ENCODE measurements at places on chromosomes 6 and 20.

GRCh38 chr6:34227761-34228421 lies 8.8 kb upstream of the HMGA1 start:
- no peak for DNase-seq

DNA sequence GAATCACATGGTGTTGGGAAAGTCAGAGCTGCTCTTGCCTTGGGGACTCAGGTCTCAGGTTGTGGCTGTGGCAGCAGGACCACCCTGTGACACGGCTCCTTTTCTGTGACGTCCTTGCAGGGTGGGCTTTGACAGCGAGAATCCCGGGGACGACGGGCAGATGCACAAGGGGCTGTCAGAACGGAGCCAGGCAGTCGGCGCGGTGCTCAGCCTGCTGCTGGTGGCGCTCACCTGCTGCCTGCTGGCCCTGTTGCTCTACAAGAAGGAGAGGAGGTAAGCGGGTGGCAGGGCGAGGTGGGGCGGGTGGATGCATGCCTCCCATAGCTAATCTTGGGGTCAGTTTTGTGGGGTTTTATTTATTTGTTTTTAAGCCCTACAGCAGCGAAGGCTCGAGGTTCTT lies 19.2 kb upstream of the SLC22A1 start:
- DNase-seq: no peak

GRCh38 chr6:166411721-166412151 lies 29.0 kb upstream of the MPC1 start:
- no peak for DNase-seq

- DNase-seq: peak; percentile 27
Measured at GRCh38 chr6:85460921-85461797, 11.3 kb downstream of the NT5E start.

GRCh38 chr20:19486446-19486845 lies 271.6 kb upstream of the RIN2 start:
- no peak for DNase-seq

GRCh38 chr6:136969930-136970329 lies 47.8 kb downstream of the SLC35D3 start:
- DNase-seq: no peak

DNA sequence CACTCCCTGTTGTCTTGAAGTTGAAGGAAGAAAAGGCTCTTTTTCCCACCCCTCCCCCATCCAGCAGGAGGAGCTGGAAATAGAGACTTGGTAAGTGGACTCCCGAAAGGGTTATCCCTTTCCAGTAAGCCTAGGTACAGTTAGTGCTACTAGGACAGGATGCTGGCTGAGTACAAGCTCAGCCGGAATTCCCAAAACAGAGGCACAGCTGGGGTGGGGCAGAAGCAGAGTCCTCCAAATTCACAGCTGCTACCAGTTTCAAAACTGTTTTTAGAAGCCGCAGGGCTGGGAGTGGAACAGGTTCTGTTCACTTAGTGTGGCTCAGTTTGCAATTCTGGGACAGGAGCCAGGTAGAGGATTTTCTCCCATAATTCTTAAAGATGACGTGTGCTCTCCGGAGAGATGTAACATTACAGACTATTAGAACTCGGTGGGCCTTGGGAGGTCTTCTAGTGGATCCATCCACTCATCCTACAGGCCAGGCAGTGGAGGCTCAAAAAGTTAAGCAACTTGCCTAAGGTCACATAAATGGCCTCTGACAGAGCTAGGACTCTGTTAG lies 19.0 kb upstream of the UTRN start:
- no peak for DNase-seq

DNA sequence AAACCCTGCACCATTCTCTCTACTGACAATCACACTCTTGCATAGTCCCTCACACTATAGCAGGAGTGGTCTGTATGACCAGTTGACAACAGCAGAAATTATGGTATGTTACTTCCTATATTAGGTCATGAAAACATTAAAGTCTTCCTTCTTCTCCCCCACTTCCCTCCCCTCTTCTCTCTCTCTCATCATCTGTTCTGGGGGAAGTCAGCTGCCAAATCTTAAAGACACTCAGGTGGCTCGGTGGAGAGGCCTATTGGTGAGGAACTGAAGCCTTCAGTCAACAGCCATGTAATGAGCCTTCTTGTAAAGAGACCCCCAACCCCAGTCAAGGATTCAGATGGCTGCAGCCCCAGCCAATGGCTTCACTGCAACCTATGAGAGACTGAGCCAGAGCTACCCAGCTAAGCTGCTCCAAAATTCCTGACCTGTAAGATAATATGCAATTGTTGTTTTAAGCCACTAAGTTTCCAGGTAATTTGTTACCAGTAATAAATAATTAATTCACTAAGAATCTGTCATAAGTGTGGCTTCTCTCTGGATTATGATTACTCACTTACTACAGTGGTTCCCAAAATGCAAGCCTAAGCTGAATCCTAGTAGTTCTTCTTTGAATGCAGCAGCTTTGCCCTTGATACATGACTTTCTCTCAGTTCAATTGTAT lies 11.2 kb upstream of the TSBP1 start:
- DNase-seq: no peak

- no peak for DNase-seq
Measured at GRCh38 chr6:67219346-67219745, 1415.7 kb upstream of the ADGRB3 start.

- no peak for DNase-seq
Measured at GRCh38 chr6:90249034-90249433, 47.6 kb downstream of the BACH2 start.

GRCh38 chr6:166025149-166025898 lies 142.3 kb downstream of the TBXT start:
- DNase-seq: no peak

- DNase-seq: no peak
Measured at GRCh38 chr6:168133168-168133561, 54.2 kb upstream of the FRMD1 start.

DNA sequence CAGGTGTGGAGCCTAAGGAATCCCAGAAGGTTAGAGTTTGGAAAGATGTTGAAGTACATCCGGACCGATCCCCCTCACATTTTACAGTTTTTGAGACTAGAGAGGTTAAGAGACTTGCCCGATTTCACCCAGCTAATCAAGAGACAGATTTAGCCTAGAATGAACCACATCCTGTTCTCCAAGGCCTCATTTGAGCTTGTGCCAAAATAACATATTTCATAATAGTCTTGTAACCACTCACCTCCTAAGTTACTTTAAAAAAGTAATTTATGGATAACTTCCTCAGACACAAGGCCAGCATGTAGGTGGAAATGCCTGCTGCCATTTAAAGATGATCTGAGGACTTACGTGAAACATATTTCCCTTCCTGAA lies 39.8 kb upstream of the ARHGAP18 start:
- DNase-seq: peak; percentile 68

- DNase-seq: no peak
Measured at GRCh38 chr6:79544299-79544927, 7.2 kb upstream of the LCA5 start.

GRCh38 chr6:168411130-168411529 lies 29.9 kb upstream of the SMOC2 start:
- no peak for DNase-seq
